ENCODE measurements at places on chromosomes 4 and X. TPM values are rescaled to one million over a fixed set of nuclear protein-coding genes. Genes with fewer than 3 reads are reported as not detected.

Gene NAA11
- not detected for total RNA-seq

DNA sequence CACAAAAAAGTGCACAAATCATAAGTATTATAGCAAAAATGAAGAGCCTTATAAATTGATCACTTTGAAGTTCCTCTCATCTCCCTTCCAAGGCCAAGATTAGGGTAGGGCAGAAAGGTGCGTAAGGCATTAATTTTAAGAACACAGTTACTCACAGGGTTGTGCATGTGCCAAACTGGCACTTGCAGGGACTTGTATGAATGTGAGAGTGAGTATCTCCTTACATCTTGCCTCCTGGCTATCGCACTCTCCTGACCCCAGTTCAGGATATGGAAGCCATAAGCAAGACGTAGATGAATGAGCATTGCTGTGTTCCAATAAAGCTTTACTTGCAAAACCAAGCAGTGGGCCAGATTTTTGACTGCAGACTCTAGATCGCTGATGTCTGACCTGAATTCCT, 510.1 kb upstream of the AADAT start:
- DNase-seq, result no peak

Gene NCAPG
- 0.24 TPM for total RNA-seq

DNA sequence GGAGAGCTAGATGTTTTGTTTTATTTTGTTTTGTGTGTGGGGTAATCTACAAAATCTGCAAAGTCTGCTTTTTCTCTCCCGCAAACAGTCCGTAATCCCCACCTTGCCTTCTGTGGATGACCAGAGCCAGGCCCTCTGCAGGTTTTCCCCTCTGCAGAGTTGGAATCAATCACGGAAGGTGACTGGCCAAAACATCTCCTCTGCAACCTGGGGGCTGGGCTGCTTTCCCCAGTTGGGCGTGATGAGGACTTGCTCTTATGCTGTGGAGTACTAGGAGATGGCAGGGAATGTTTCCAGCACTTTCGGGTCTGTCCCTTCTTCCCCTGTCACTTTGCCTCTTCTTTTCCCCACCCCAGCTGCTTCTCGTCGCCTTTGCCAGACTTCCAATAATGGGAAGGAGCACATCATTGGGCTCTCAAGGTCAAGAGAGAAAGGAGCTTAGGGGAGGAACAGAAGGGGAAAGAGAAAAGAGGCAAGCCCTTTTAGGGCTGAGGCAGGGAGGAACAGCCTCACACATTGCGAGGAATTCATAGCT, 1.1 kb downstream of the TMEM35A start:
- DNase-seq, result no peak

- DNase-seq, result no peak
Measured at GRCh38 chrX:666762-667720, 36.5 kb downstream of the SHOX start.

Gene ADAM29
- not detected for total RNA-seq

GRCh38 chr4:101356928-101357327, 9.6 kb upstream of the PPP3CA start:
- no peak for DNase-seq

DNA sequence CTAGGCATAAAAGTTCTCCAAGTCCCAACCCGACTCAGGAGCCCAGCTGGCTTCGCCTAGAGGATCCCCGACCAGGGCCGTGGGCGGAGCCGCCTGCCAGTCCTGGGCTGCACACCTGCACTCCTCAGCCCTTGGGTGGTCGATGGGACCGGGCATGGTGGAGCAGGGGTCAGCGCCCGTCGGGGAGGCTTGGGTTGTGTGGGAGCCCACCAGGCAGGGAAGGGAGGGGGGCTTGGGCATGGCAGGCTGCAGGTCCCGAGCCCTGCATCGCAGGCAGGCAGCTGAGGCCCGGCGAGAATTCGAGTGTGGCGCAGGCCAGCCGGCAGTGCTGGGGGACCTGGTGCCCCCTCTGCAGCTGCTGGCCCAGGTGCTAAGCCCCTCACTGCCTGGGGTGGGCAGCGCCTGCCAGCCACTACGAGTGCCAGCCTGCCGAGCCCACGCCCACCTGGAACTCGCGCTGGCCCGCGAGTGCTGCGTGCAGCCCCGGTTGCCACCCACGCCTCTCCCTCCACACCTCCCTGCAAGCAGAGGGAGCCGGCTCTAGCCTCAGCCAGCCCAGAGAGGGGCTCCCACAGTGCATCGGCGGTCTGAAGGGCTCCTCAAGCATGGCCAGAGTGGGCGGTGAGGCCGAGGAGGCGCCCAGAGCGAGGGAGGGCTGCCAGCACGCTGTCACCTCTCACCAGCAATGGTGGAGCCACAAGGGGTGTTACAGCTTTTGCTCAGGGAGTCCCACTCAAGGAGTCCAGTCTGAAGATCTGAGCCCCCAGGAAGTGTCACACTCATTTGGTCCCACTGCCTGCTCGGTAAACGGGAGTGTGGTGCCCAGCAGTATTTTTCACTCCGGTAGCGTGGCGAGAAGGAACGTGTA, 38.9 kb downstream of the SPRY1 start:
- DNase-seq, result no peak

Gene DCAF4L1
- 0.37 TPM for total RNA-seq

- peak; percentile 61 for DNase-seq
Measured at GRCh38 chr4:184983672-184984356, 34.5 kb upstream of the HELT start.

Gene CXCL11
- total RNA-seq, result not detected

Gene SLC6A14
- total RNA-seq, result not detected

- DNase-seq, result no peak
Measured at GRCh38 chr4:142824368-142824767, 21.7 kb downstream of the INPP4B start.

Gene DGKK
- not detected for total RNA-seq

- DNase-seq, result no peak
Measured at GRCh38 chr4:150072471-150072870, 5.8 kb upstream of the DCLK2 start.

DNA sequence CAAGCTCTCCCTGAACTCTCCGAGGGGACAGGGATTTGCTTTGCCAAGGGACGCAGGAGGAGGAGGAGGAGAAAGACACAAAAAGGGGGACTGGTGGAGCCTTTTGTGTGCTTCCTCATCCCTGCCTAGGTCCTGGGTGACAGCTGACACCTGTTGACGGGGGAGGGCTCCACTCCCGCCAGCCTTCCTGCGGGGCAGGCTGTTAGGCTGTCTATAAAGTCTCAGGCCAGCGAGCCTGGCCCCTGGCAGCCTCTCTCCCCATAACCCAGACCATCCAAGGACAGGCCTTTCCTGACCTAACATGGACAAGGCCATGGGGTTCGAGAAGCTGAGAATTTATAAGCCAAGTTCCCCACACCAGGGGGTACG, 832 bp upstream of the EVC2 start:
- no peak for DNase-seq

GRCh38 chr4:26319949-26320537, 771 bp upstream of the RBPJ start:
- no peak for DNase-seq

Gene TCEANC
- total RNA-seq, result 5.4 TPM

Gene ERAS
- total RNA-seq, result not detected

Gene GPR173
- total RNA-seq, result 2.8 TPM

DNA sequence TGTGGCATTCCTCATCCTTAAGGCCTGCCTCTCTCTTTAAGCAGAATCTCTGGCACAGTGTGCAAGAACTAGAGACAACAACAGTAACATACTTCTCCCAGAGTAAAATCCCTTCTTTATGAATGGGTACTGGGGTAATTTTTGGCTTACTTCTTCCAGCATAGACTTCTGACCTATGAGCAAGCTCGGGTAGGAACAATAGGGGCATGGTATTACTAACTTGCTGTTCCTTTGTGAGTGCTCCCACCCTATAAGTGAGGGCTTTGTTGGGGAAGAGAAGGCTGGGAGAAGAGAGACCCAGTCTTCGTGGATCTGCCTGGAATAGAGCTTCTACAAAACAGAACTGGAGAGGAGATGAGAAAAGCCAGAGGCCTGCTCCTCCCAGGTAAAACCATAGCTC, 30.2 kb downstream of the CLDN2 start:
- DNase-seq, result no peak

DNA sequence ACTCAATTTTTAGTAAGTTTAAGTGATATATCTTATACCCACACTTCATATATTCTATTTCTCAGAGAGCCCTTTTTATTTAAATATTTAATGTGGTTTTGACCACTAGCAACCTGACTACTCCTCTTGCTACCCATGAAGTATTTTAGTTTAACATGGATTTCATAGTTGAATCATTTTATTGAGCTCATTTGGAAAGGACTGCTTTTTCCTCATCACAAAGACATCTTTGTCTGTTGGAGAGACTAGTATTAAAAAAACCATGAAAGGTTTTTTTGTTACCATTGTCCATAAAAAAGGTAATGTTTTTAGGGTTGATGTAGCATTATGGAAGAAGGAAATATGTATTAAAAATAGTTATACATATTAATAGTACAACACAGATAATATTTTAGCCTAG, 139.5 kb downstream of the RAPGEF2 start:
- no peak for DNase-seq

DNA sequence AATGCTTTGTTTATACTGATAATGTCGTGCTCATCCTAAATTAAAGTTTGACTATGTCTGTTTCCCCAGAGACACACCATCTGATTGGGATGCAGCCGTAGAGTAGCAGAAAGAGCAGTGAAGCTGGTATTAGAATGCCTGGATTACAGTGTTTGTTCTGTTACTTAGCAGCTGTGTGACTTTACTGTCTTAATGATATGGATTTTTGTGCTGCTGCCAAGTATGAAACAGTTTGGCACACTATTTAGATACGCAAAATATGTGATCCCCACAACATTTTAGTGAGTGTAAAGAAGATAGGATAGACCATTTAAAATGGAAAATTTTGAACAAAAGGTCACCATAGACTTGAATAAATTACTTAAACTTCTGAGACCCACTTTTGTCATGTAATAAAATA, 1.2 kb upstream of the CHIC1 start:
- no peak for DNase-seq

- DNase-seq, result no peak
Measured at GRCh38 chr4:88817740-88818139, 120.1 kb upstream of the NAP1L5 start.

GRCh38 chr4:155974476-155974749, 20.7 kb upstream of the CTSO start:
- DNase-seq, result no peak

DNA sequence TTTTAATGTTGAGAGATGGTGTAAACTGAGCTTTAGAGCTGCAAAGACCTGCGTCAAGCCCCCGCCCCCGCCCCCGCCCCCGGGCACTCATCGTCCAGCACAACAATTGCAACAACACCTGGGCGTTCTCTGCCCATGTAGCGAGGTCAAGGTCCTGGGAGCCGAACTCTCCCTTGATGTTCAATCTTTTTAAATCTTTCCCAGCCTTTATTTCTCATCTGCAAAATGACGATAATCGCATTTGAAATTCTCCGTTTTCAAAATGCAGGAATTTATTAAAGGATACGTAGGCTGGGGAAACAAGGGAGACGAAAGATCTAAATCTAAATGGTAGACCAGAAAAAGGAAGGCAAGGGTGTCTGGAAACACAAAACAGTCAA, 648 bp upstream of the MSMO1 start:
- peak; percentile 31 for DNase-seq

Gene CCDC149
- total RNA-seq, result 14.9 TPM

Gene DRD5
- total RNA-seq, result 0.21 TPM

- no peak for DNase-seq
Measured at GRCh38 chr4:21856754-21857153, 91.8 kb downstream of the KCNIP4 start.

DNA sequence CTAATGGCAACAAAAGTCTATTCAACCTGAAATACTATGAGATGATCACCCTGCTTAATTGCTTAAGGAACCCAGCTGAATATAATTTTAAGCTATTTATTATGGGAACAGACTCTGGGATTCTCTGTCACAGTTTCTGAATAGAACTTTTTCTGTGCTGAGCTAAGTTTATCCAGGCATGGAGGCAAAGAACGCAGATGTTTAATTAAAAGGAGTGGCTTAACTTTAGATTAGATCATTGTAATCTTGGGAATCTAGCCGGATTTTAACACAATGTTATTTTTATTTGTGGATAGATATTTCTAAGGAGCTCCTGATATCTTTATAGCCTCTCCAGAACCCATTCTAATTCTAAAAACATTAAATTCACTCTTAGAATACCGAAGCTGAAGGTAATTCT, 353.4 kb downstream of the STIM2 start:
- no peak for DNase-seq

DNA sequence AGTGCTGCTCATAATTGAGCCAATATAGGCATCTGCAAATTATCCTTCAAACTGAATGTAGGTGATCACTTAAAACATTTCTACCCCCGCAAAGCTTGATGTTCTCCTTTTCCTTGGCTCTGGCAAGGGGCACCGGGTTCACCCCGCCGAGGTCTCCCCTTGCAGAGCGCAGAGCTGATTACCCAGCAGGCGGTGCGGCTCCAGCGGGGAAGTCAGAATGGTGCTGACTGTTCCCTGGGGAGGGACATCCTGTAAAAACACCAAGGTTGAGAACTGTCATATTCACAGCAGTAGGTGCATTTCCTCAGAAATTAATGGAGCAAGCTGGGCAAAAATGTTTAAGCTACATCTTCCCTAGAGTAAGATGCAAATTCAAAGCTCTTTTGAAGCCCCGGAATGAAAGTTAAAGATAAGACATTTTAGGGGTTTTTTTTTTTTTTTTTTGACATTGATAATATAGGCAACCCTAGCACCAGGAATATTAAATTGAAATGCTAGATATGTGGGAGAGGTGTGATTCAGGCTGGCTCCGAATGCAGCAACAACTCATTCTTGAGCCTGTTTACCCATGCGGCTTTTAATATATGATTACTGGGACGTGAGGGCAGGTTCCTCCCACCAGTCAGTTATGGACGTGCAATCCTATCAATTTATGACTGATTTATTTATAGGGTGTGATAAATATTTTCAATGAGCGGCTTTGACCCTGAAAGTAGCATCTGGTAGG, 767.3 kb upstream of the TENM3 start:
- no peak for DNase-seq

DNA sequence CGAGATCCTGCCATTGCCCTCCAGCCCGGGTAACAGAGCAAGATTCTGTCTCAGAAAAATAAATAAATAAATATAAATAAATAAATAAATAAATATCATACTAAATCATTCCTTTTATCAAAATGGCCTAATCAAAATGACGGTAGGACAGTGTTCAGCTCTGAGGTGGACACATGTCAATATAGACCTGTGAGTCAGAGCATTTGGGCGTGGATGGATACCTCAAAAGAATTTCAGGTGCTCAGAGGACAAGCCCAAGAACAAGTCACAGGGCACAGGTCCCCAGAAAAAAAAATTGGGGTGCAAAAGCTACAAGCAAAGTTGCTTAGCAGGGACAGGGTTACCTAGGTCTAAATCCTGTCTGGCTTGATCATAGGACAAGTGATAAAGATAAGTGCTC, 204.7 kb upstream of the HS3ST1 start:
- DNase-seq, result no peak

DNA sequence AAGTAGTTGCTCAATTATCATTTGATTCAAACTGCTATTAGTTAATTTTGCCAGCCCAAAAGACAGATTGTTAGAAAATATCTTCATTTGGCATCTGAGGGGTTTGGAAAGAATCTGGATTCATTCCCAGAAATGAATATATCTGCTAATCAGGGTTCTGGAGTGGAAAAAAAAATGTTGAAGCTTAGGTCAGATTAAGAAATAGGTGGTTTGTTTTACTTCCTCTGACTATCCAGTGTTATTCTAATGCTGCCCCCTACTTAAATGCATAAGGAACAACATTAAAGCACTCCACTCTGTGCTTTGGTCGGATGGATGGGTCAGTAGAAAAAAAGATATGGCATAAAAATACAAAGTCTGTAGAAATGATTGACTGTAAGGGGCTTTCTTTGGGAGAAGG, 89.0 kb downstream of the LUZP4 start:
- DNase-seq, result no peak

Gene SMARCA1
- 30.9 TPM for total RNA-seq

Measured in left cardiac atrium (tissue), 4 donors.